Glutamatergic neuron (in vitro differentiated cells): ENCODE measurements at places on chromosomes 2 and 18. TPM values are rescaled to one million over a fixed set of nuclear protein-coding genes. Genes with fewer than 3 reads are reported as not detected.

- H3K27me3 ChIP-seq, result peaks cover 8% of the 10 kb centered on the region
- peaks cover 9% of the 10 kb centered on the region for H3K36me3 ChIP-seq
- peak overlapping the region; percentile 36 for H3K27ac ChIP-seq
Observed at GRCh38 chr2:23548143-23548769, 163.3 kb downstream of the KLHL29 start.

- H3K27ac ChIP-seq, result no peak overlapping the region
- DNase-seq, result no peak
- H3K36me3 ChIP-seq, result no peaks in the 10 kb centered on the region
- no peaks in the 10 kb centered on the region for H3K4me1 ChIP-seq
Observed at GRCh38 chr2:164457271-164457670, 164.0 kb downstream of the GRB14 start.

- no peak for DNase-seq
- peaks cover 8% of the 10 kb centered on the region for H3K4me1 ChIP-seq
- H3K27me3 ChIP-seq, result peaks cover 6% of the 10 kb centered on the region
- H3K27ac ChIP-seq, result no peak overlapping the region
- H3K4me3 ChIP-seq, result no peak overlapping the region
Observed at GRCh38 chr2:71925268-71926088, 222.2 kb downstream of the CYP26B1 start.

DNA sequence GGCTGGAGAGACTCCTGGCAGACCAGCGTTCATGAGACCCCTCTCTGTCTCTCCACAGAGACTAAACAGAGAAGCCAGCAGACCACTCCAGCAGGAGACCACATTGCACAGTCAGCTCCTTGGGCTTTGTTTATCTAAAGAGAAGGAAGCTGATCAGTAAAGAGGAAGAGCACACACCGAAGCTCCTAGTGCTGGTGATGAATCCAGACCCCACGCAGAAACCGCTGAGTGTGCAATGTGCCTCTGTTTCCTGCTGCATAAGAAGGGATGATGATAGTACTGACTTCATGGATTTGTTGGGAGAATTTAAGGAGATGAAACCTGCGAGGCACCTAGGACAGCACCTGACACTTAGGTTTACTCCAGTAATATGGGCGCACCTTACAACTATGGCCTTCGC, 544.1 kb upstream of the ID2 start:
- no peak overlapping the region for H3K4me3 ChIP-seq
- H3K27me3 ChIP-seq, result no peaks in the 10 kb centered on the region
- H3K36me3 ChIP-seq, result no peaks in the 10 kb centered on the region
- H3K27ac ChIP-seq, result no peak overlapping the region
- DNase-seq, result no peak

- DNase-seq, result no peak
- H3K27ac ChIP-seq, result no peak overlapping the region
- H3K4me1 ChIP-seq, result no peaks in the 10 kb centered on the region
- peaks cover 2% of the 10 kb centered on the region for H3K27me3 ChIP-seq
Observed at GRCh38 chr18:59842947-59843346, 56.8 kb upstream of the PMAIP1 start.

The TRAK2 gene
- total RNA-seq, result 58.9 TPM

- H3K4me1 ChIP-seq, result peaks cover 75% of the 10 kb centered on the region
- peak overlapping the region; percentile 99 for H3K27ac ChIP-seq
- peak; percentile 68 for DNase-seq
- peaks cover 20% of the 10 kb centered on the region for H3K27me3 ChIP-seq
- H3K4me3 ChIP-seq, result peak overlapping the region; percentile 85
Observed at GRCh38 chr2:235613649-235614048, 119.8 kb downstream of the AGAP1 start.

- no peak for DNase-seq
- peaks cover under 1% of the 10 kb centered on the region for H3K36me3 ChIP-seq
- H3K4me1 ChIP-seq, result peaks cover 1% of the 10 kb centered on the region
- no peak overlapping the region for H3K27ac ChIP-seq
Observed at GRCh38 chr18:26017929-26018328, 72.5 kb downstream of the SS18 start.

The BMP10 gene
- total RNA-seq, result not detected

- no peak for DNase-seq
- H3K27ac ChIP-seq, result no peak overlapping the region
- H3K4me3 ChIP-seq, result no peak overlapping the region
- H3K27me3 ChIP-seq, result no peaks in the 10 kb centered on the region
- H3K36me3 ChIP-seq, result no peaks in the 10 kb centered on the region
Observed at GRCh38 chr2:12434630-12435098, 282.1 kb upstream of the TRIB2 start.

The PRSS56 gene
- total RNA-seq, result not detected

The TWIST2 gene
- total RNA-seq, result not detected
